ENCODE measurements at places on chromosomes 4 and X. TPM values are rescaled to one million over a fixed set of nuclear protein-coding genes. Genes with fewer than 3 reads are reported as not detected.

- no peaks in the 10 kb centered on the region for H3K4me1 ChIP-seq
- no peaks in the 10 kb centered on the region for H3K27me3 ChIP-seq
- no peak overlapping the region for H3K4me3 ChIP-seq
- DNase-seq = no peak
- H3K36me3 ChIP-seq = no peaks in the 10 kb centered on the region
These were observed 658.7 kb upstream of the EPHA5 start for GRCh38 chr4:66328803-66329574.

DNA sequence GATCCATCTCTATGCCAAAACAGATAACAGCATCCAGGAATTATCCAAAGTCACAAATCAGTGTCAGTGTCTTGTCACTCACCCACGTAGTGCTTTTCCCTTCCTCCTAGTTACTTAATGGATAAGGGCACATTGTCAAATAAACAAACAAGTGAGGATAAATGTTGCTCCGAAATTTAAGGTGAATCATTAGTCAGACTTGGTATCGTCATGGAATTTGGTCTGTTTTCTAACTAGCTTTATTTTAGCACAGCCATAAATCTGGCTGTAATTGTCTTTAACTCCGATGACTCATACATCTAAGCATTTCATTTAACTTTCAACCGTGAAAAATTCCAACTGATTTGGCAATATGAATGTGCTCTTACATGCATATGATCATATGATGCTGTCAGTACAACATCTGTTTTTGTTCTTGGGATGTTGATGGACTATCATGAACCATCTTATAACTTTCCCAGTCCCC is 83.3 kb downstream of the SNCA start:
- no peak overlapping the region for H3K27ac ChIP-seq
- no peak for DNase-seq
- H3K27me3 ChIP-seq = peaks cover 2% of the 10 kb centered on the region
- H3K36me3 ChIP-seq = no peaks in the 10 kb centered on the region
- no peaks in the 10 kb centered on the region for H3K4me1 ChIP-seq
- H3K4me3 ChIP-seq = no peak overlapping the region

DNA sequence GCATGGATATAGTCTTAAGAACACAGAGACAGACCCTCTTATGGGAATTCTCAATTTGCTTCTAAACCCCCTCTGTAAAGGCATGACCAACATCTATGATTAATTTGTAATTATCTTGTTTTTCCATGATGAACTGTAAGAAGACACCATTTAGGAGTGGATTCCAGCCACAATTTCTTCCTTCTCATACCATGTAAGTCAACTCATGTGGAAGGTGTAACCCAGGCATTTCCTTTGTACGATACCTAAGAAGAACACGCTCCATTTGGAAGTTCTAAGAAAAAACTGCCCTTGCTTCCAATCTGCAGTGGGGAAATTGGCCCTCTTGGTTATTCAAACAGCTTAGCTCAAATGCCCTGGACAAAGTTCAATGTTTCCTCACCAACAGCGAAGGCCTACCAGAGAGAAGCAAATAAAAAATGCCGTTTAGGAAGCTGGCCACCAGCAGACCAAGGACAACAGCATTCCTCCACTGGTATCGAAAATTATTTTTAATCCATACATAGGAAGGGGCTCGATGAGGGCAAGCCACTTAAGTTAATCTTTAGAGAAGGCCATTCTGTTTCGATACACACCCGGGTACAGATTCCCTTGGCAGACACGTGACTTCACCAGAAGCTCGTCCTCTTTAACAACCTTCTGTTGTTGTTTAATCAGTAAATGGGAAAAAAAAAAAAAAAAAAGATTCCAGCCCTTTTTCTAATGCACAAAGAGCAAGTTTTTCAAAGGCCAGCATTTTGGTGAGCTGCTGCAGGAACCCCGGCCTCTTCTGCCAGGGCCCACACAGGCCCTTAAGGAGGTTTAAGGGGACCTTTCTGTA is 2.6 kb downstream of the DHRSX start:
- H3K4me1 ChIP-seq = peaks cover 34% of the 10 kb centered on the region
- H3K4me3 ChIP-seq = peak overlapping the region; percentile 76
- no peaks in the 10 kb centered on the region for H3K27me3 ChIP-seq
- DNase-seq = no peak
- peaks cover 11% of the 10 kb centered on the region for H3K36me3 ChIP-seq

DNA sequence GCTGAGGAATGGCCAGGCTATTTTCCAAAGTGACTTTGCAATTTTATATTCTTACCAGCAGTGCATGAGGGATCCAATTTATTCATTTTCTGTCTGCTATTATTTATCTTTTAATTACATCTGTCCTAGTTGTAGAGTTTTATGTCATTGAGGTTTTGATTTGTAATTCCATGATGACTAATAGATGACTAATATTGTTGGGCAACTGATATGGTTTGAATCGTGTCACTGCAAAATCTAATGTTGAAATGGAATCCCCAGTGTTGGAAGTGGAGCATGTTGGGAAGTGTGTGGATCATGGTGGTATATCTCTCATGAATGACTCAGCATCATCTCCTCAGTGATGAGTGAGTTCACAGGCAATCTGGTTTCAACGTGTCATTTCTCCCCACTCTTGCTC is 201.5 kb downstream of the TBX22 start:
- no peaks in the 10 kb centered on the region for H3K36me3 ChIP-seq
- H3K4me3 ChIP-seq = no peak overlapping the region
- no peaks in the 10 kb centered on the region for H3K27me3 ChIP-seq
- no peaks in the 10 kb centered on the region for H3K4me1 ChIP-seq

DNA sequence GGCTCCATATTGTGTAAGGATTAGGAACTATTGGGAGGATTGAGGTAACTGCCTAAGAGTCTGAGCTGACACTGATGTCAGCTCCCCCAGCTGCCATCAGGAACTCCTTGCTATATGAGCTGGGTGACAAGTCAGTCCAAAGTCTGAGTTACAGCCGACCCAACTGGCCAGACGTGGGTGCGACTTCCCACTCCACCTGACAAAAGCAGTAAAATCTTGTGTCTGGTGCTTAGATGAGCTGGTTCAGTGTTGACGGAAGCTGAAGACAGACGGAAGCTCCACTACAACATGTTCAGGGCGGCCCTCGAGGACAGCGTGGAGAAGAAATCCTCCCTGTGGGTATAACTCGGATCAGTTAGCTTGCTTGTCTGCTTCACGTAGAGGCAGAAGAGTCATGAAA is 22.8 kb upstream of the NAT8L start:
- peaks cover 37% of the 10 kb centered on the region for H3K27me3 ChIP-seq
- DNase-seq = no peak
- no peak overlapping the region for H3K27ac ChIP-seq
- no peak overlapping the region for H3K4me3 ChIP-seq

- no peak overlapping the region for H3K27ac ChIP-seq
- no peak for DNase-seq
- no peak overlapping the region for H3K4me3 ChIP-seq
- H3K36me3 ChIP-seq = no peaks in the 10 kb centered on the region
These were observed 38.1 kb downstream of the KDR start for GRCh38 chr4:55087009-55087912.

DNA sequence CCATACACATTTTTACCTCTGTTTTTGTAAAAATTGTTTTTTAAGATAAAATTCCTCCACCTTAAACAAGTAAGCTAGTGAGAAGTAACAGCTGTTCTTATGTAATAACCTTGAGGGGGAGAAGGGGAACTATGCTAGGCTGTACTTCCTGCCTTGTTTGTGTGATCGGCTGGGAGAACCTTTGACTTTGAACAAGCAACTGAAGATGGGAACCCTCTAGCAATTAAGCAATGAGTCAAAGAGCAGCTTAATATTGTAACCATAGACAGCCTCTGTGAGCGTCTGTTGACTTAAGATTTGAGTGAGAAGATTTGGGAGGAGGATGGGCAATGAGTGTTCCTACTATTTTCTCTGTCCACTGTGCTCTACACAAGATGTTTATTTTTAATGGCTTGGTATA is 135.1 kb downstream of the SCLT1 start:
- H3K36me3 ChIP-seq = peaks cover 34% of the 10 kb centered on the region
- H3K27ac ChIP-seq = no peak overlapping the region
- no peak overlapping the region for H3K4me3 ChIP-seq
- no peaks in the 10 kb centered on the region for H3K27me3 ChIP-seq
- no peak for DNase-seq
- peaks cover 11% of the 10 kb centered on the region for H3K4me1 ChIP-seq

- no peaks in the 10 kb centered on the region for H3K4me1 ChIP-seq
- no peaks in the 10 kb centered on the region for H3K36me3 ChIP-seq
- H3K4me3 ChIP-seq = no peak overlapping the region
- no peak for DNase-seq
- no peaks in the 10 kb centered on the region for H3K27me3 ChIP-seq
These were observed 157.9 kb downstream of the GBA3 start for GRCh38 chr4:22850630-22851029.

GRCh38 chr4:157004279-157005161 is 32.9 kb upstream of the PDGFC start:
- no peaks in the 10 kb centered on the region for H3K27me3 ChIP-seq
- no peak overlapping the region for H3K27ac ChIP-seq
- H3K4me3 ChIP-seq = no peak overlapping the region
- H3K4me1 ChIP-seq = no peaks in the 10 kb centered on the region

FAAH2 gene
- 1.4 TPM for total RNA-seq

MAPK10 gene
- total RNA-seq = not detected

Data from activated CD4-positive, alpha-beta T cell treated with anti-CD3 and anti-CD28 coated beads, Interleukin-2, amount 10 ng/mL, durations not matched to agents 7 days and 5 days (primary cell).